Calu3 (cell line): ENCODE measurements at places on chromosomes 2 and 18. TPM values are rescaled to one million over a fixed set of nuclear protein-coding genes. Genes with fewer than 3 reads are reported as not detected.

Gene CRYGC
- total RNA-seq: not detected in 2 replicates

DNA sequence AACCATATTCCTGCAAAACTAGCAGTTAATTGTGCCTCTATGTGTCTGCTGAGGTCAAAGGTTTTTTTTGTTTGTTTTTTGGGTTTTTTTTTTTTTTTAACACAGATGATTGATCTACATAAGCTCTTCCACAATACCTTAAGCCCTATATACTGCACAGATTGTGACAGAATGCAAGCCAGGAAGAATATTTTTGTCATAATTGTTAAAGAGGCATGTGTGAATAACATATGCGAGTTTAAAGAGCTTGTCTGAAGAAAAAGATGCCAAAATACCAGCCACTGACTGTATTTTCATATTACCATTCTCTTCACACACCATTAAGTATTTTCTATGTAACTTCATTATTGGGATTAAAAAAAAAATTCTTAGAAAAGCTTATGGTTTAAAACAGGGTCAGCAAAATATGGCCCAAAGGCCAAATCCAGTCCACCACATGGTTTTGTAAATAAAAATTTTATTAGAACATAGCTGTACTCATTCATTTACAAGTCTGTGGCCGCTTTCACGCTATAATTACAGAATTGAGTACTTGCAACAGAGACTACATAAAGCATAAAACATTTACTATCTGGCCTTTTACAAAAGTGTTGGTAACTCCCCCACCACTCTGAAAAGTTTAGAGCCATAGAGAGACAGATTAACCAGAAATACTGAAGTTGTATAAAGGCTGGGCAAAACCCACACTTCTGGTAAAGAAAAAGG lies 89.9 kb downstream of the TRIP12 start:
- no peak for DNase-seq
- H3K4me1 ChIP-seq: no peaks in the 10 kb centered on the region
- H3K4me3 ChIP-seq: no peak overlapping the region
- peaks cover 30% of the 10 kb centered on the region for H3K36me3 ChIP-seq

DNA sequence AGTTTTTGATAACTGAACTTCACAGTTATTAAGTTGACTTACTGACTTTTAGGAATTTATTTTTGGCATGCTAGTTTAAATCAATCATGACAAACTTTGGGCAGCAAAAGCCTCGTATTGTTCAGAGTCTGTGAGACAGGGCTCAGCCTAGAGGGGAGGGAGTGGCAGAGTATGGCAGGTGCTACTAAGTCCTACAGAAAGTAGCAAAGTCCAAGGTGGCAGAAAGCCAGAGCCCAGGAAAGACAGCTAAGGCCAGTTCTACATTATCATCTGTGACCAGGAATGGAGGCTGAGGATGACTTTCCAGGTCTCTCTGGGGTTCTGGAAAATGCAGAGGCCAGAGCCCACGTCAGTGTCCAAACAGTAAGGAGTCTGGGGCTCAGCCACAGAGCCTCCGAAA lies 34.2 kb downstream of the CHST10 start:
- no peak for DNase-seq
- no peaks in the 10 kb centered on the region for H3K27me3 ChIP-seq
- no peaks in the 10 kb centered on the region for H3K36me3 ChIP-seq
- H3K4me1 ChIP-seq: no peaks in the 10 kb centered on the region
- no peak overlapping the region for H3K4me3 ChIP-seq

GRCh38 chr2:85656468-85656867 lies 11.5 kb downstream of the SFTPB start:
- H3K4me1 ChIP-seq: peaks cover 11% of the 10 kb centered on the region
- H3K4me3 ChIP-seq: no peak overlapping the region
- H3K27me3 ChIP-seq: no peaks in the 10 kb centered on the region
- H3K36me3 ChIP-seq: peaks cover 38% of the 10 kb centered on the region
- no peak for DNase-seq

- H3K27ac ChIP-seq: no peak overlapping the region
- no peaks in the 10 kb centered on the region for H3K36me3 ChIP-seq
- no peaks in the 10 kb centered on the region for H3K27me3 ChIP-seq
- H3K4me1 ChIP-seq: no peaks in the 10 kb centered on the region
- no peak for DNase-seq
Observed at GRCh38 chr2:147378403-147378802, 466.4 kb upstream of the ACVR2A start.

GRCh38 chr2:57878171-57878865 lies 168.3 kb upstream of the VRK2 start:
- no peak overlapping the region for H3K4me3 ChIP-seq
- H3K27me3 ChIP-seq: no peaks in the 10 kb centered on the region
- no peak for DNase-seq
- peaks cover 8% of the 10 kb centered on the region for H3K4me1 ChIP-seq
- no peaks in the 10 kb centered on the region for H3K36me3 ChIP-seq

- H3K4me3 ChIP-seq: no peak overlapping the region
- H3K36me3 ChIP-seq: no peaks in the 10 kb centered on the region
Observed at GRCh38 chr2:58803192-58803591, 562.1 kb upstream of the FANCL start.
